ENCODE measurements at places on chromosomes 7 and 10. TPM values are rescaled to one million over a fixed set of nuclear protein-coding genes. Genes with fewer than 3 reads are reported as not detected.
A peak's percentile ranks its signal among the peaks of the same experiment; 100 is the strongest.

GPR158 gene
- total RNA-seq: not detected

- DNase-seq: peak; percentile 90
These were observed at the start of gene EBF3 for GRCh38 chr10:129963641-129964501. Gene EBF3 (minus strand): TSS chr10:129964274. CDS start chr10:129963768, 506 bp downstream.

DNA sequence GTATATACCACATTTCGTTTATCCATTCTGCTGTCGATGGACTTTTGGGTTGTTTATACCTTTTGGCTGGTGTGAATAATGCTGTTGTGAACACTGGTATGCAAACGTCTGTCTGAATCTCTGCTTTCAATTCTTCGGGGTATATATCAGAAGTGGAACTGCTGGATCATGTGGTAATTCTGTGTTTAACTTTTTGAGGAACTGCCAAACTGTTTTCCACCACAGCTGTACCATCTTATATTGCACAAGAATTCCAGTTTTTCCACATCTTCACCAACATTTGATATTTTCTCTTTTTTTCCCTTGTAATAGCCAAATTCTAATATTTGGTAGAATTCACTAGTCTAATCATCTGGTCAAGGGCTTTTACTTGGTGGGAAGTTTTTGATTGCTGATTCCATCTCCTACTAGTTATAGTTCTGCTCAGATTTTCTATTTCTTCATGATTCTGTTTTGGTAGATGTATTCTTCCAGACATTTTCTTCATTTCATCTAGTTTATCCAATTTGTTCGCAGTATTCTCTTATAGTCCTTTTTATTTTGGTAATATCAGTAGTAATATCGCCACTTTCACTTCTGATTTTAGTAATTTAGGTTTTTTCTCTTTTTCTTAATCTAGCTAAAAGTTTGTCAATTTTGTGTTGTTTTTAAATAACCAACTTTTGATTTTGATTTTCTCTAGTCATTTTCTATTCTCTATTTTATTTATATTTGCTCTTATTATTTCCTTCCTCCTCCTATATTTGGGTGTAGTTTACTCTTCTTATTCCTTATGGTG lies 271.2 kb downstream of the ZEB1 start:
- no peak for DNase-seq

ARHGEF5 gene
- 0.80 TPM for total RNA-seq

- no peak for DNase-seq
These were observed 117.9 kb downstream of the KMT2E start for GRCh38 chr7:105131890-105132289.

DNA sequence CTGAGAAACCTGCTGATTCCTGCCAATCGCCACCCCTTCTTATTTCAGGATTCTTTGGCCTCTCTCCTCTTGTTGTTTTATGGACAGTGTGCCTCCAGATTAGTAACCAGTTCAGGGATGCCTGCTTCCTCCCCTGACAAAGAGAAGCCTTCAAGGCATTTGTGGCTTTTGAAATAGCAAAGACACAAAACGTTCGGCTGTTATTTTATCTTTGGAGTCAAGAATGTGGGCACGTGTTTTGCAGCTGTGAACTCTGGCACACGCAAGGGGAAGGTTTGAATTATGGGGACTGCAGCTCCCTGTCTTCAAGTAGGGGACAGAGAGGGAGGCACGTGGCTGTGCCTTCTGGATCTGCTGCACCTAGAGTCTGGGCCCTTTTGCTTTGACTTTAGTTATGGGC lies 157.9 kb upstream of the GRB10 start:
- no peak for DNase-seq

SH2B2 gene
- total RNA-seq: 1.0 TPM

DNA sequence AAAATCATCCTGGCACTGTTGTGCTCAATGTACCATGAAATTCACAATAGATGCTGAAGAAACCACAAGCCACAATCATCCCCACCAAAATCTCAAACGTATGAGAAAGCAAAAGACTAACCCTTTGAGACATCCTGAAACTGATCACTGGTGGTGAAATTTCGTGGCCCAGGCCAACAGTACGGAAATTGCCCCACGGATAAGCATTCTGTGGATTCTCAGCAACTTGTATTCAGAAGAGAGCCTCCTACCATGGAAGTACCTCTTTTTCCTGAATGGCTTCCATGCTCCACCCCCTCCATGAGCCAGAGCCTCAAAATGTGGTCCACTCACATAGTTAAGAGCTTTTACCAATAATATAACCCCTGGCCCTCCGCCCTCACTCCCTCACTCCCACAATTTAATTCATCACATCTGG lies 163.9 kb upstream of the AUTS2 start:
- no peak for DNase-seq

- no peak for DNase-seq
These were observed 143.3 kb downstream of the ANK3 start for GRCh38 chr10:60246382-60246781.

- no peak for DNase-seq
These were observed 74.0 kb downstream of the DOCK4 start for GRCh38 chr7:112132051-112132694.

DNA sequence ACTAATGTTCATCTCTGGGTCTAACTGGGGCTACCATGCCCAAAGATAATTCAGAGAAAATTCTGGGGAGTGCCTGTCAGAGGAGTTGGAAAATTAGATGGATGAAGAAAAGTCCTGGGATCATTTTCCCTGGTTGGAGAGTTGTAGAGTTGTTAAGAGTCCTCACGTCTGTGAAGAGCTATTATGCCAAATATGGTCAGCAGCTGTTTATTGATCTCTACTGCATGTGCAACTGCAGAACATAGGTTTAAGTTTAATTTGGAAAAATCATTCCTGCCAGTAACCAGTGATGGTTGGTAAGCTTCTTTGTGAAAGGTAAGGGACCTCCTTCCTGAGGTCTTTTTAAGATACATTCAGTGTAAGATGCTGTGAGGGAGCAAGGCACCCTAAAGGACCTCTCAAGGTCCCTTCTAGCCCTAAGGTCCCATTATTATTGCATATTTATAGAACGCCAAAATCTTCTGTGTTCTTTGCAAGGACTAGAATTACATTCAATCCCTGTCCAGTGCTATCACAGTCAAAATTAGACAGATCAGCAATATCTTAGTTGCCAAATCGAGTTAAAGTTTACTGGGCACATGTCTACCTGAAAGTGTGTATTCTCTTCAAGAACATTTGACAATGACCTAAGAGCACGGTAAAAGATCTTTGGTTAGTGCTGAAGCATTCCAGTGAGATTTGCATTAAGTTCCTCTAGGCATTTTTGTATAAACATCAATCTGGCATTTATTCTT lies 62.7 kb downstream of the VTI1A start:
- DNase-seq: no peak

DNA sequence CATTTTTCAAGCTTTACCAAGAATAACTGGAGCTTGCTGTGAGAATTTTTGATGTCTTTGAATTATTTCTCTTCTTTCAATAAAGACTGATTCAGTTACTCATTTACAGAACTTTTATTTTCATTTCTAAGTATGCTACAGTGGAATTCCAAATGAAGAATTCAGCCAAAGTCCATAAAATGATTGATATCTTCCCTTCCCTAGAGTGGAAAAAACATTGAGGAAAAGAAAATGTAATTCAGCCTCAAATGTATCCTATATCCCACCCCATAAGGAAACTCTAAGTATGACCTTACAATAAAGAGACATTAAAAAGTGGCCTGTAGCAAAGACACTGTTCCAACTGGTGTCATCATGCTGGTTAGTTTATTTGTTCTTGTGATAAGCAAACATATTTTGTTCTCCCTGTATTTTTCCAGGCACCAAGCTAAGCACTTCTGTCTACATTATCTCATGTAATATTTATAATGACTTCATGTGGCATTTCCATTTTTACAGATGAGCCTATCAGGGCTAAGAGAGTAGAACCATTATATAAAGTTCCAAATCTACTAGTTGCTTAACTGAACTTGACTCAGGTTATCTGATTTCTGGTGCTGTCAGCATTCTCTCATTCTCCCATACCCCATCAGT lies 450.4 kb downstream of the NEBL start:
- DNase-seq: no peak

GRCh38 chr10:131706476-131706875 lies 194.3 kb upstream of the PPP2R2D start:
- DNase-seq: no peak

FEZF1 gene
- not detected for total RNA-seq

DNA sequence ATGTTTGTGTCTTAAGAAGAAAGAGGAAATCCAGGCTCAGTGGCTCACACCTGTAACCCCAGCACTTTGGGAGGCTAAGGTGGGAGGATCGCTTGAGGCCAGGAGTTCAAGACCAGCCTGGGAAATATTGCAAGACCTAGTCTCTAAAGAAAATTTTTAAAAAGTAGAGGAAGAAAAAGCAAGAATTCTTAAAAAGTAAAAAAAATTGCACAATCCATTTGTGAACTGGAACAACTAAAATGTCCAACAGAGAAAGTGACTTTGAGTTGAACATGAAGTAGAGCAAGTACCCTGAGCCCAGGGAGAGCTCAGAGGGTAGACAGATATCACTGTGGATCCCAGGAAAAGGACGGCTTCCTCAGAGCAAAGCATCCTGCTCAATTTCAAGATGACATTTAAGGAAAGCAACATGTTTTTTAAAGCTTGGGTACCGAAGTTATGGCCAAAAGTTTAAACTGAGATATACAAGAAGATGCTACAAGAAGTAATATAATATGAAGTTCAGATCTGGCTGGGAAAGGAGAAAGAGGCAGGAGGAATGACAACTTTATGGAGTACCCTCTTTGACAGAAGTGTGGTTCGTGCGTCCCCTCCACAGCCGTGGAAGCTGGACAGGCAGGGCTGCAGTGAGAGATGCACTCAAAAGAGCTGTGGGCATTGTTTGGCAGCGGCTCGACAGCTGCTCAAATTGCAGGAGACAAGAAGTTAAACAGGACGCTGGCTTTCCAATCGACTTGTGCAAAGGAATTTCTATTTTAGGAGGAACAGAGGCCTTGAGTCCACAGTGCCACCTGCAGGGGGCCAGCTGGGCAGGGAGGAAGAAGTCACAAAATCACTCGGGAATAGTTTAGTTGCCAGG lies 201.3 kb downstream of the JCAD start:
- peak; percentile 65 for DNase-seq

SEMA3E gene
- 0.27 TPM for total RNA-seq

- no peak for DNase-seq
These were observed 90.1 kb upstream of the PIK3CG start for GRCh38 chr7:106774768-106775551.

AQP1 gene
- 253 TPM for total RNA-seq

DNA sequence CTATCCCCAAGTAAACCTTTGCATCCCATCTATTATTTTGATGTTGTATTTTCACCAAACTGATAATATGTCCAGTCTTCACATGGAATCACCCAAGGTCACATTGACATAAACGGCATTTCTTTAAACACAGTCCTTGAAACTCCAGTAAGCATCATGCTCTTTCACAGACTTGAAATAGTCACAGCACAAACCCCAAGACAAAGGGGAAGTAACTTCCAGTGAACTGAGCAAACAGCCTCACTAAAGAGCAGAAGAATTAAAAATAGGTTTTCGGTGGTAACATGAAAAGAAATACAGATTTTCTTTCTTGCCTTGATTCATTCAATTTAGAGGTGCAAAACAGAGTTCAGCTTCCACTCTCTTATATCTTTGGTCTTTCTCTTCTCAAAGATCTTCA lies 253.7 kb downstream of the SFMBT2 start:
- no peak for DNase-seq

- no peak for DNase-seq
These were observed 9.6 kb downstream of the UNCX start for GRCh38 chr7:1242256-1242605.
